ENCODE measurements at places on chromosomes 1 and 21.

DNA sequence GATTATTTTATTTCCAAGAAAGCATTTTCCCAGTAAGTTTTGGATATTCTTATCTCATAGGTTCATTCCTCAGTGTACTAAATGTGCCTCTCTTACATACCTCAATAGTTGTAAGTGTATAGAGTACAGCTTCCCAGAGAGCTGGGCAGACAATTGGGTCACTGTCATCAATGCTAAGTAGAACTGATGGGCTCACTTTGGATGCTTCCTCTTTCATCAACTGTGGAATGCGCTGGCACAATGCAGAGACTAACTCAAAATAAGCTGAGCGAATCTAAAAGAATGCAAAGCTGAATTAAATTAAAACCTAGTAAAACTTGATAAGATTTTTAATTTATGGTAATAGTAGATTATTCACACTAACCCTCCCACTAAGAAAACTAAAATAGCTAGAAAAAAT lies 21.5 kb downstream of the LTN1 start:
- DNase-seq: peak; percentile 30

GRCh38 chr1:30135698-30136097 lies 587.7 kb downstream of the MATN1 start:
- no peak for DNase-seq

DNA sequence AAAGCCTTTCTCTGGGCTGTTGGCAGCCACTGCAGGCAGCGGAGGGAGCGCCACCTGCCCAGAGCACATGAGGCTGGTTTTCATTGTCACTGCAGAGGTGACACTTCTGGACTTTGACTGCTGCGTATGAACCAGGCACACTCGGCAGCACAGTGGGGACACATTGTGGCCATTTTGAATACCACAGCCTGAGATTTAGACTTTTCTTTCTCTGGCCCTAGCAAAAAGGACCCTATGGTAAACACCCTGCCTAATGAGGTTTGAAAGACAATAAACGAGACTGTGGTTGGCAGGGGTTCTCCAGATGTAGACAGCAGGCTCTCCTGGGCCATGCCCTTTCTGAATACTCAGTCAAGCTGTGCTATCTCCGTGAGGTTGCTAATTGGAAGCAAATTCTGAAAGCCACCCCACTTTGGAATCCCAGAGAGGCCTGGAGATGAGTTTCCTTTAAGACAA lies 12.0 kb upstream of the KCNE2 start:
- peak; percentile 73 for DNase-seq

DNA sequence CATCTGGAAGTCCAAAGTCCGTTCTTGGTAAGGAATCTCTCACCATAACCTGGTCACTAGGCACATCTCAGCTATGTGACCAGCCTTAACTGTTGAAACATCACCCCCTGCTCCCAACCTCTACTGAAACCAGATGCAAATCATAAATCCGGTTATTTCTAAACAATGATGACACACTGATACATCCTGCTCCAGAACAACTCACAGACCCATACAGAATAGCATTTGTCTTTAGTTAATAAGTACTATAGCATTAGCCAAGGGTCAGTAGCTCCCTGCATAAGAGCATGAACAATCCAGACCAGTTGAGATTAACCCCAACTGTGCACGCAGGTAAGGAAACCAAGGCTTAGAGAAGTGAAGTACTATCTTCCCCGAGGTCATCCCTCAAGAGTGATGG lies 38.0 kb upstream of the KCTD3 start:
- DNase-seq: no peak

- no peak for DNase-seq
Measured at GRCh38 chr1:100582943-100583342, 45.0 kb downstream of the GPR88 start.

- no peak for DNase-seq
Measured at GRCh38 chr1:99270646-99271045, 6.4 kb downstream of the PLPPR4 start.

DNA sequence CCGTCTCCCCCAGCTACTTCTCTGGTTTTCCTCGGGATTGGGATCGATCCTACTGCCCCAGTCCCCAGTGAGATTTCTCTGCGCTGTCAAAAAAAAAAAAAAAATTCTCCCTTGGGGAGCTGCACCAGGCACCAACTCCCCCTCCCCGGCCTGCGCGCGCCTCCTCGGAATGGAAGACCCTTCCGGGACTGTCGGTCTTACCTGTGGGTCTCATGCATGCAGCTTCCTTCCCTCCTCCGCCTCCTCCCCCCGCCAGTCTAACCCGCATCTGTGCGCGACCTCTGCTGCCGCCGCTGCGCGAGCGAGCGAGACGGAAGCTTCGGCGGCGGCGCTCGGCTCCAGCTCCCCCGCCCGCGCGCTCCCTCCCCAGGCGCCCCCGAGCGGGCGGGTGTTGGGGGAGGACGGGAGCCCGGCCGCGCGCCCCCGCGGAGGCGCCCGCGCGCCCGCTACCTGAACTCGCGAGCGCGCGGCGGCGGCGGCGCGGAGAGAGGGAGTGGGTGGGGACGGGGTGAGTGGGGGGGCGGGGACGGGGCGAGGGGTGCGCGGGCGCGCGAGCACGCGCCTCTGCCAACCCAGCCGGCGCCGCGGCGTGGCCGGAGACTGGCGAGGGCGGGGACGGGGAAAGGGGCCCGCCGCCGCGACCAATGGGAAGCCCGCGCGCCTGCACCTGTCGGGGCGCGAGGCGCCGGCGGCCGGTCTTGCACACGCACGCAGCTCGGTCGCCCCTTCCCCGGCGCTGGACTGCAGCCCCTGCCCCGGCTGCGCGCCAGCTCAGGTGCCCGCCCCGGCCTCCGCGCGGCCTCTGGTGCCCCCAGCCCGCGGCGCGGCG lies at the start of gene SUSD4:
TSS of gene SUSD4 (minus strand) at position 321 of the 829 bp plus-strand sequence. CDS start 751 bp downstream, outside the sequence.
- peak; percentile 67 for DNase-seq

GRCh38 chr1:66288048-66288447 lies 245.9 kb upstream of the SGIP1 start:
- DNase-seq: no peak

DNA sequence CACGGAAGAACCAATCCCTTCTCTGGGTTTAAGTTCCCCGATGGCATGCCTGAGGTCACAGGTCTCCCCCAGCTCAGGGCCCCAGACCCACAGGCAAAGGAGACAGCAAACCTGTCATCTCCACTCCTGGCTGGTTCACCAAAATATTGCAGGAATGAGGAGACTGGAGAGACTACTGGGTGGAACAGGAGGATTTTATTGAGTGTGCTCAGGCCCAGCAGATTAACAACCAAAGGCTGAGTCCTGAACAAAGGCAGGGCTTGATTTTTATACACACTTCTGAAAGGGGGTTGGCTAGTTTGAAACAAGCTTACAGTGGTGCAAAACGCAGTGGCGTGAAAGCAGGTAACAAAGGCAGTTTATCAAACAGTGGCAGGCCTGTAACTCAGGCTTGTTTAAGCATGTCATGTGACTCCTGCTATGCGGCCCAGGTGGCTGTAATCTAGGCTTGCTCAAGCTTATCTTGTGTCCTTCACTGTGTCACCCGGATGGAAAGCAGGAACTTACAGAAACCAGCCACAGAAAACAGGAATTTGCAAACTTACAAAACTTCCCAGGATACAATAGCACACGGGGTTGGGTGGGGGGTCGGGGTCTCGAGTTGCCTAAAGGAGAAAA lies 27.4 kb upstream of the KCNJ15 start:
- DNase-seq: no peak

DNA sequence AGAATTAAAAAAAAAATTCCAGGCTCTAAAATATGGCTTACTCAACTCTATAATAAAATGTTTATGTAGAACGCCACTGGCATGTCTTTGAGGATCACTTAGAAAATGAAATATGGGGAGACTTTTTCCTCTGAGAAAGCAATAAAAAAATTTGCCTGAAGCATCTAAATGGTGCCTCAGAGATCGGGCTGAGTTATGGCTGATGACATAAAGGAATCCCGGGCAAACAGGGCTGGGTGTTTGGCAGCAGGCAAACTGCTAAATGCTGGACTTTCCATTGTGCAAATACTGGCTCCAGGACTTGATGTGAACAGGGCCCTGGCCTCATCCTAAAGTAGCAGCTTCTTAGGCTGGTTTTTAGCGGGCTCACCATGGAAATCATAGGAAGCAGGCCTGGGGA lies 44.5 kb upstream of the C1orf87 start:
- DNase-seq: no peak

GRCh38 chr1:50416150-50416527 lies 7.1 kb downstream of the DMRTA2 start:
- DNase-seq: no peak

DNA sequence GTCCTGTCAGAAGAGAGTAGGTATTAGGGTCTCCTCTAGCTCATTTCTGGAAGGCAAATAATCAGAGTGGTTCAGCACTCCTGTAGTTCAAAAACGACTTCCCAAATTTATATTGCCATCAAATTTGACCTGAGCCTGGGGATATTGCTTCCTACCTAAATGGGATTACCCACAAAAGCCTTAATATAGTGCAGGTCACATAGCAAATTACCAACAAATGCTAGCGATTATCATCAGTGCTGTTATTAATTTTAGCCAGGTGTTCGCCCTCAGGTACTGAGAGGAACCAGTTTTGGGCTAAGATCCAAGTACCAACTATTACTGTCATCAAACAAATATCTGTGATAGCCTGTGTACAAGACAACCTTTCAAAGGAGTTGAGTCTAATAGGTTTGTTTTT lies 661.8 kb upstream of the PTBP2 start:
- DNase-seq: no peak

DNA sequence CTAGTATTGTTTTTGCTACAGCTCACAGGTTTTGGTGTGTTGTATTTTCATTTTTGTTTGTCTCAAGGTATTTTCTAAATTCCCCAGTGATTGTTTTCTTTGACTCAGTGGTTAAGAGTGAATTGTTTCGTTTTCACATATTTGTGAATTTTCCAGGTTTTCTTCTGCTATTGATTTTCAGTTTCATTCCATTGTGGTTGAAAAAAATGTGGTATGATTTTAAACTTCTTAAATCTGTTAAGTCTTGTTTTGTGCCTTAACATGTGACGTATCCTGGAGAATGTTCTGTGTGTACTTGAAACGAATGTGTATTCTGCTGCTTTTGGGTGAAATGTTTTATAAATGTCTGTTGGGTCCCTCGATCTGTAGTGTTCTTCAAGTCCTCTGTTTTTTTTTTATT lies 117.9 kb downstream of the KIF26B start:
- no peak for DNase-seq

- DNase-seq: no peak
Measured at GRCh38 chr1:153968000-153968363, 280 bp downstream of the CREB3L4 start.

DNA sequence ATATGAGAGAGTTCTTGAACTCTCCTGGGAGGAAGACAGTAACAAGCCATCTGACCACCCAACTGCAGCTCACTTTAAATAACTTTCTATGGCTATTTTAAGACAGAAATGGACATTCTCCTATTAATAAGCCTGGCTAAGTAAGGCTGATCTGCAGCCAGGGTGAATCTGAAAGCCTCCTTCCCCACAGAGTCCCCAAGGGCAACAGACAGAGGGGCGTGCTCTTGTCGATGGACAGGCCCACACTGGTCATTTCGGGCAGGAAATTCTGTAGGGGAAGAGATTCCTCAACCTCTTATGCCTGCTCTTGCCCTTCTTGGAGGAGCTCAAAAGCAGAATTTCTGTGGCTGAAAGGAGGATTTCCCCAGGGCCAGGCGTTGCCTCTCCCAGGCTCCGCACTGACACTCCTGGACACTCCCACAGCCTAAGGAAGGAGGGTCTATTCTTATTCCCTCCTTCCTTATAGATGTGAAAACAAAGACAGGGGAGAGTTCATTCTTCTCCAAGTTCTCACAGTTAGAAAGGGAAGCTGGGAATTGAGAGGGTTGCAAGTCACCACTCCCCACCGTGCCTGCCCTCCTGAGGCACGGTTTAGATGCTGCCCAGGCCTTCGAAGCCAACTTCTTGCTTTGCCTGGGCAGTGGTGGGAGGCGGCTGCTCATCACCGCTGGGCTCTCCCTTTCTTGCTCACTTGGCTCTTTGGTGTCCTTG lies 17.9 kb upstream of the KANK4 start:
- no peak for DNase-seq

DNA sequence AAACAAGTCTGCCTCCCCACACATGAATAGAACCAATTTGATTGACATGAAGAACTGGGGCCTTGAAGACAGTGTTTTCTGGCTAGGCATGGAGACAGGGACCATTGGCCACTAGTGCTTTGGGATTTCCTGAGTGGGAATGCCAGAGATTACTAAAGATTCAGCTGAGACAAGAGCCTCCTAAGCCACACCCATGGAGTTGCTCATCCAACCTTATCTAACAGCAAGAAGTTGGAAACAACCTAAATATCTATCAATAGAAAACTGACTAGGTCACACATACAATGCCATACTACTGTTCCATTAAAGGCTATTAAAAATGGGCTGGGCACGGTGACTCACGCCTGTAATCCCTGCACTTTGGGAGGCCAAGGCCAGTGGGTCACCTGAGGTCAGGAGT lies 184.1 kb downstream of the ZBTB18 start:
- DNase-seq: no peak

DNA sequence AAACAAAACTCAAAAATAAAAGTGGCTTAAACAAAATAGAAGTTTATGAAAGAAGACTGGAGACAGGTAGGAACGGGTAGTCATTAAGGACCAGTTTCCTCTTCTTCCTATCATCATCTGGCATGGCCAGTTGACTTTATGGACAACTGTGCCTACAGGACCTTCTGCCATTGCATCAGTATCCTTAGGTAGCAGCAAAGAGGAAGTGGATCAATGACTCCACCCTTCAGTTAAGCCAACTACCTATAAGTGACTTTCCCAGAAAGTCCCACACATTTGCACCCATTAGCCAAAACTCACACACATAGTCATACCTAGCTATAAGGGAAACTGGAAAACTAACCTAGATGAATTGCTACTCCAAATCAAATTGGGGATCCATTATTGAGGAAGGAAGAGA lies 51.7 kb downstream of the RASAL2 start:
- no peak for DNase-seq

DNA sequence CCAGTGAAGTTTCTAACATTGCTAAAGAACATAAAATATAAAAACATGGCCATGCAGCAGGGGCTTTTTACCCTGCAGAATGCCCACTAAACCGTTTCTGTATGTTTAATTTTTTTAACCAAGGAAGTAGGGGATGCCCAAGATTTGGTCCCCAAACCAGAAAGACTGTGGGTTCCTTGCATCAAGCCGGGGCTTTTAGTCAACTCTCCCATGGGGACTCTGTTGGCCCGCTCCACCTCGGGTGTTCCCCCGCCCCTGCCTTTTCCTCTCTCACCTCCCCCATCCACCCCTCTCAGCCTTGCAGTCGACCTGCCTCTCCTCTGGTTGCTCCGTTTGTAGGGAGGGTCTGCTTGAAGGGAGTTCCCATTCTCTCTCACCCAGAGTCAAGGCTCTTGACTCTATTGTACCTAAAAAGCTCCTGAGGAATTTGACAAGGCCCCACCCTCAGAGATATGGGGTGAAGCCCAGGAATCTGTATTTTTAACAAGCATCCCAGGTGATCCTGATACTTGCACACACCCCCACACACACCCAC lies 117.5 kb downstream of the TOMM20 start:
- DNase-seq: no peak

DNA sequence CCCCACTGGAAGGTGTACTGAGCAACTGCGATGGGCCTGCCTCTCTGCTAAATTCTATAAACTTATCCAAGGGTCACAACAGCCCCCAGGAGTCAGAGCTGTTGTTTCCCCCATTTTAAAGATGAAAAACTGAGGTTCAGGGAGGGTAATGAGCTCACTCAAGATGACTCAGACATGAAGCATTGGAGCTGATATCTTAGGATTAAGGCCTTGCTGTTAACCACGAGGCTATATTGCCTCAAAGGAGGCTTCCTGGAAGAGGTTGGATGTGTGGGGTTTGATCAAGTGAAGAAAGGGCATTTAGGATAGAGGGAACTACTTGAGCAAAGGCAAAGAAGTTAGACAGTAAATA lies 6.7 kb downstream of the LDLRAP1 start:
- no peak for DNase-seq

- no peak for DNase-seq
Measured at GRCh38 chr1:22709227-22709626, 1.4 kb upstream of the EPHB2 start.
